ENCODE measurements at places on chromosomes 12 and 14. TPM values are rescaled to one million over a fixed set of nuclear protein-coding genes. Genes with fewer than 3 reads are reported as not detected.

USP44 gene
- 1.00 TPM for polyA plus RNA-seq

DNA sequence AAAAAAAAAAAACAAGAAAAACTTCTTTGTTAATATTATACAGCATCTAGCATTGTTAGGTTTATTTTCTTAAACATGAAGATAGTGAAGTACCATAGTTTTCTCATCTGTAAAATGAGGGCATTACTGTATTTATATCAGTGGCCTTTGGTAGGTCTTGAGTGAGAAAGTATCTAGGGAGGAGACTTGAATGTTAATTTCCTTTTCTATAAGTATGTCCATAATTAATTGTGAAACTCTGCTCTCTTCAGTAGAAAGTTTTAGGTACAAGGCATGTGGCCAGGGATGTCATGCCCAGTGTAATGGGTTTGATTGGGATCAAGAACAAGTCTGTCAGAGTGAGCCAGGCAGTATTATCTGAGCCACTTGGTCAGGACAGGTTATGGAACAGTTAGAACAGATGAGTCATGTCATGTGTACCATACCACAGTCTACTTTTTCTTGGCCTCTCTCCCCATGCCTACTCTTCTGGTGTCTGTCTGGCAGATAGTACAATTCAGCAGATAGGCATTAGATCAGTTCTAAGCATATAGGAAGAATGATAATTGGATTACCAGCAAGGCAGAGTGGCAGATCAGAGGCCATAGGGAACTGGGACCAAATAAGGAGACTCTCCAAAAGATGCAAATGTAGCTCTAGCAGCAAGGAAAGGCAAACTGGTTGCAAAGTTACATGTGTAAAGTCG is 30.4 kb downstream of the FBXO34 start:
- DNase-seq = no peak

DNA sequence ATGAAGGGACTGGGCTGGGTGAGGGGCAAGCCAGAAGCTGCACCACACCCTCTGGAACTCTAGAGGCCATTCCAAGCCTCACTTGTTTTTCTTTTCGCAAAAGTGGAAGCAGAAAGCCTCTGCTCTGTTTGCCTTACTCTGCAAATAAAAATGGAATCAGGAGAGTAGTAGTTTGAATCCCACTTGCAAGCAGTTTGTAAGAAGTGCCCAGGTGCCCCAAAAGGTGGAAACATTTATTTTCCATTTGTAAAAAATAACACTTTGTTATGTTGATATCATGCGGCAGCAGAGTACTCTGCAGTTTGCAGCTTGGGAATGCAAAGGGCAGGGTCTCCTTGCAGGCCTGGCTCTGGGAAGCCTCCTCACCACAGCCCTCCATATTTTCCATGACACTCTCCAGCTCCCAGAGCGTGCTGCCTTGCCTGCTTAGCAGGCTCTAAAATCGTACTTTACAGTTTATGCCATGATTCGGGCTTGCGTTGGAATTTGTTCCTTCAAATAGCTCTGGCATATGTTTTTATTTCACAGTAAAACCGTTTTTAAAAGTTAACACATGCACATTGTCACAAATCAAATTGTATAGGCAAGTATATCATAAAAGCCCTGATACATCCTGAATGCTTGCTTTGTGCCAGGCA is 20.0 kb downstream of the TUNAR start:
- DNase-seq = no peak

GRCh38 chr14:24072436-24072835 is 1.1 kb downstream of the CPNE6 start:
- DNase-seq = no peak

DNA sequence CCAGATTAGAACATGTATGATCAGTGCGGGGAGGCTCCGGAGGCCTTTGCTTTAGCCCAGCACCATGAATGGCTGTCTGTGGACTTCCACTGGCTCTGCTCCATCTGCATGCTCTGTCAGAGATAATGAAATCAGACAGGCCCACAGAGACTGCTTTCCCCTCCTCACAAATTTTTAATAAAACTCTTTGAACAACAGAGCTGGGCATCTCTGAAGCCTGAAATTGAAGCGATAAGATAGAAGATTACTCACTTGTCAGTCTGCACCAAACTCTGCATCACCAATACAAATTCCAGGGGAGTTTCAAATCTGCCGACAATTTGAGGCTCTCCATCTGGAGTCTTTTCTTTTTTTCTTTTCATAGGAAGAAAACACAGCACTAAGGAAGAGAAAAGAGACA is 110.0 kb downstream of the DYRK2 start:
- DNase-seq = no peak

- no peak for DNase-seq
These were observed 50.8 kb downstream of the DYNC1H1 start for GRCh38 chr14:102015045-102015685.

- DNase-seq = no peak
These were observed 96.1 kb downstream of the APAF1 start for GRCh38 chr12:98741196-98741555.

DNA sequence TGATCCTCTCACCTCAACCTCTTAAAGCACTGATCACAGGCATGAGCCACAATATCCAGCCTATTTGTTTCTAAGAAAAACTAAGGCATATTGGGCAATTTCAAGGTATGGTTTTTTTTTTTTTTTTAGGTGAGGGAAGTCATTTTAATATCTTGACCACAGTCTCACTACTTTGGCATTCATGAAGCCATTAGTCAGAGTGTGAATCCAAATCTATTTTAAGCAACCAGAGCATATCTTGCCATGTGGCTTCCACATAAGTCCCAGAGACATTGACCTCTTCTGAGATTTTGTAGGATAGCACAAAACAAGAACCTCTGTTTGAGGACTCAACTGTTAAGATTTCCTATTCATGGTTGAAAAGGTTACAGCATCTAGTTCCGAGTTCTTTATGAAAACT is 130.3 kb upstream of the RBM19 start:
- no peak for DNase-seq

PTCSC3 gene
- not detected for polyA plus RNA-seq

GRCh38 chr12:78917513-78917912 is 52.9 kb downstream of the SYT1 start:
- DNase-seq = no peak

EMP1 gene
- 117 TPM for polyA plus RNA-seq

NKX2-1 gene
- polyA plus RNA-seq = not detected

TMTC1 gene
- 43.9 TPM for polyA plus RNA-seq

KRT81 gene
- polyA plus RNA-seq = not detected

GRCh38 chr12:123533672-123534643 is at the start of gene RILPL1:
Gene RILPL1 (minus strand): TSS chr12:123533719. CDS start chr12:123533482, 237 bp downstream.
- no peak for DNase-seq

ZBTB42 gene
- 8.7 TPM for polyA plus RNA-seq

- no peak for DNase-seq
These were observed 84.5 kb upstream of the BBS10 start for GRCh38 chr12:76432733-76433132.

GRCh38 chr12:39623919-39624318 is 4.3 kb upstream of the ABCD2 start:
- DNase-seq = no peak

DNA sequence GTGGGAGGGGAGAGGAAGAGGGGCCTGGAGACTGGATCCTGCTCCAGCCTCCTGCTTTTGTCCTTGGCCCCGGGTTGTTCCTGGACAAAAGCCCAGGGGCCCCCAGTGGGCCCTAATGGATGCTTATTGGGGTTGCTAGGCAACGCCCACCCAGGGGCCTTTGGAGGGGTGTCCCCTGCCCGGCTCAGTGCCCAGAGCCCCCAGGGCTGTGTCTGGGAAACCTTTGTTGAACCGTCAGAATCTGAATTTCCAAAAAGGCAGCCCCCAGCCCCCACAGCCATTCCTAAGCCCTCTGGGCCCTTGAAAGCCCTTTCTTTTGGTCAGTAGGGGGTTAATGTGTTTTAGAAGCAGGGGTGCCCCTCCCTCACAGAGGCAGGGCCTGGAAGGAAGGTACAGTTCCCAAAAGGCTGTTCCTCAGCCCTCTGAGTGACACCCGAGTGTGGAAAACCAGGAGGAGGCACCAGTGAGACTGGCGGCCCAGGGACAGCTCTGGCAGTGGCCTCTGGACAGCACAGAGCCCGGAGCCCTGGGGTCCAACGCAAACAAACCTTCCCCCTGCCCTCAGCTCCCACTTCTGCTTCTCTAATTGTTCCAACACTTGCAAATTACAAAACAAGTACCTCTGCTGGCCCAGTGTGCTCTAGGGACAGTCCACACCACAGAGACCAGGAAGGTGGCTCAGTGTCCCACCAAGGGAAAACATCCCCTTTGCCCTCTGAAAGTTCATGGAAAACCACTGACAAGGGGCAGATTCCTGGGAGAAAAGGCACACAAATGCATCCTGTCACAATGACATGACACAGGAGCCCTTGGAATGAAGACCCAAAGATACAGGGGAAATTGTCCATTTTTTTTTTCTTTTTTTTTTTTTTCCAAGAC is 19.4 kb downstream of the HHIPL1 start:
- DNase-seq = no peak

- DNase-seq = no peak
These were observed 100.9 kb upstream of the PARP11 start for GRCh38 chr12:3973973-3974644.

ACOT6 gene
- polyA plus RNA-seq = not detected

OTOGL gene
- polyA plus RNA-seq = 0.38 TPM

- DNase-seq = no peak
These were observed 422.2 kb upstream of the FOXG1 start for GRCh38 chr14:28344381-28344780.

GRCh38 chr12:101571105-101571504 is 23.7 kb upstream of the MYBPC1 start:
- DNase-seq = no peak

GRCh38 chr14:98593361-98593761 is 678.6 kb downstream of the BCL11B start:
- no peak for DNase-seq

- no peak for DNase-seq
These were observed 36.7 kb downstream of the TMBIM6 start for GRCh38 chr12:49777800-49778748.

DNA sequence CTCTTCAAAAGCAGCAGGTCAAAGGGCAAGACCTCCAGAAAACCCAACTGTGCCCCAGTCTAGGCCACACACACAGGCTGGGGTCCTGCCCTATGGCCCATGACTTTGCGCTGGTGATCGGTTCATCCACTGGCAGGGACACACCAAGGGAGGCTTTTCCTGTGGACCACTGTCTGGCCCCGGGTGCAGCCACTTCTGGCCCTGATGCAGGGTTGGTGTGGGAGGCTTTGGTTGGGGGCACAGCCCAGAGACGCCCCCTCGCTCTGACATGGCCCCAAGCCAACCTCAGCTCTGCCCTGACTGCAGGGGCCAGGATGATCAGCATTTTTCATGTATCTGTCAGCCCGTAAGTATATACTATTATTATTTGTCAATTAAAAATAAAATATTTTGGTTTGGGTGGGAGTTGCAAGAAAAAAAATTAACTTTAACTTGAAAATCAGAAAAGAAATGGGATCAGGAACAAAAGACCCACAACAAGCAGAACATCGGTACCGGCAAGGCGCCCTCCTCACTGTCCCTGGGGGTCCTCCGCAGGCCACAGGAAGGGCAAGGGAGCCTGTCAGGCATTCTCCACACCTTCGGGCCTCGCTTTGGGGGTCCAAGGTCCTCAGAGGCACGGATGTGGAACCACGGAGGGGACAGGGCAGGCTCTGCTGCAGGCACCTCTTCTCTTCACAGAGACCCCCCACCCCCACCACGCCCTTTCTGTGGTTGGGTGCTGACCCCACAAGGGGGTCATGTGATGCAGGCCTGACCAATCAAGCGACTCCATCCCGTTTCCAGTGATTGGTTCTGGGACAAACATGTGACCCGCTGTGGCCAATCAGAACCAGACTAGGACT is 181.5 kb upstream of the SFSWAP start:
- no peak for DNase-seq

LHX5 gene
- not detected for polyA plus RNA-seq

ETFBKMT gene
- polyA plus RNA-seq = 2.3 TPM

- DNase-seq = no peak
These were observed 25.9 kb downstream of the DDX47 start for GRCh38 chr12:12839003-12839395.

TMX1 gene
- polyA plus RNA-seq = 27.5 TPM

- no peak for DNase-seq
These were observed 70.5 kb upstream of the DAAM1 start for GRCh38 chr14:59117754-59118528.

- no peak for DNase-seq
These were observed 119.8 kb upstream of the SCAF11 start for GRCh38 chr12:46110223-46110611.

- no peak for DNase-seq
These were observed 289.7 kb downstream of the RAD51B start for GRCh38 chr14:68109132-68109900.
